Choroid plexus epithelial cell (primary cell): ENCODE measurements at places on chromosomes 3 and 15.

- no peak for DNase-seq
Measured at GRCh38 chr3:180246688-180247195, 210.0 kb upstream of the PEX5L start.

DNA sequence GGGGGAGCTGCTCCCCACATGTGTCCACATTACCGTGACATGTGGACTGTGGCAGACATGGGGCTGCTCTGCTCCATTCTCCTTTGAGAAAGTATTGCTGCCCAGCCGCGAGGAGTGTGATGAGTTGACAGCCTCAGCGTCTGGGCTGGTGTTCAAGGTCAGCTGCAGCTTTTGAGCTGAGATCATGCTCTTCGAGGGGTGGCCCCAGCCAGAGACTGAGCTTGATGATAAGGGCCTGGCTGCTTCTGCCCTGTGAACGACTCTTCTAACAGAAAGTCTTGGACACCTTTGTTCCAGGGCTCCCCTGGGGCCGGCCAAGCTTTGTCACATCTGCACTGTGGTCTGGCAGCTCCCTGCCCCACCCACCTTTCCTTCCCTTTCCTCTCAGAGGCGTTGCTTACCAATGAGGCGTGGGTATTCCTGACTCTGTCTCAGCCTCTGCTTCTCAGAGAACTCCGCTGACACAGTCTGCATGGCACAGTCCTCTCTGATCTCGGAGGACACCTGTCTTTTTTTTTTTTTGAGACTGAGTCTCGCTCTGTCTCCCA, 86.6 kb downstream of the CHRD start:
- DNase-seq = peak; percentile 29

DNA sequence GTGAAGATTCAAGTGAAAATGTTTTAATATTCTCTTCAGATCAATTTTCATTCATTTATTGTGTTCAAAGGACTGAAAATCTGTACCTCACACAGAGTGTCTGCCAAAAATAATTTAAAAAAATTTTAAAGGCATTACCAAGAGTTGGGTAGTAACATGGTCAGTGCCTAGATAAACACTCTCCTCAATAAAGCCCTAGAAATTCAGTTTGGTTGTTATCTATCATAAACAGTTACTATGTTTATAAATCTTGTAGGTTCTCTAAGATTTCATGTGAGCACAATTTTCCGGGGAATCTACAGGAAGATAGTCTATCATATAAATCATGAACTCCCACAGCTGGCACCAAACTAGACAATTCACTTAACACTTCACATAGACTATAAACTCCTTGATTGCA, 128.6 kb downstream of the GSK3B start:
- DNase-seq = no peak

- DNase-seq = peak; percentile 62
Measured at GRCh38 chr3:71579935-71580406, 3.6 kb downstream of the FOXP1 start.

DNA sequence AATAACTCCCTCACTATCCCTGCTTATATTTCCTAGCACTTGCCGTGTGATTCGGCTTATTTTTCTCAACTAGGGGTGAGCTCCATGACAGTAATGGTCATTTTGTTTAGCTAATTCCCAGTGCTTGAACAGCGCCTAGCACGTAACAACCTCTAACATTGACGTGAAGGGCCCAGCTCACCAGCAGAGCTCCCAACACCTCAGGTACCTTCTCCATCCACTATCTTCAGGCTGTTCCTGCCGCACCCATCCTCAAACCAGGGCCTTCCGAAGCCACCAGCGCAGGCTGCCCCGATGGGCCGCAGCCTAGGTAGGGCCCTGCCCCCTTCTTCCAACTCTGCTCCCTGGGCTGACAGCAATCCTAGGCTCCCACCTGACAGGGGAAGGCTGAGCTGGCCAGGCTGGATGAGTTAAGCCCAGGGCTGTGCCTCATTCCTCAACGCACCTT, 751 bp upstream of the RPS17 start:
- DNase-seq = peak; percentile 35

- no peak for DNase-seq
Measured at GRCh38 chr3:45059132-45059531, 33.0 kb downstream of the CLEC3B start.

DNA sequence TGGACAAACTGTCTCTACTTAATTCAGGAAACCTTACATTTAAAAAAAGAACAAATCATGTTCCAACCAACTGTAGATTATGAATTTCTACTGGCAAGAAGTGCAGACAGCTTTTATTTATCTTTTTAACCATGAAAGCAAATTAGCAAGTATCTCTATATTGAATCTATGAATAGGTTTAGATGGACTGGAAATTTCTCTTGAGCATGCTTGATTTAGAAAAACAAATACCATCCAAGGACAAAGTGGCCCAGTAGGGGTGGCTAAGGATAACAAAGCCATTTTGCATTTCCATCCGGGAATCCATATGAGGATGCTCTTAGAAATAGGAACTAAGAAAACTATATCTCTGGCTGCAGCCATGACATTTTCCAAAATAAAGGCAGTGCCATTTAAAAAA, 150.6 kb downstream of the KCNMB2 start:
- DNase-seq = no peak

- DNase-seq = peak; percentile 30
Measured at GRCh38 chr3:153219146-153219545, 57.1 kb downstream of the RAP2B start.

GRCh38 chr3:32841867-32842470, 24.2 kb downstream of the TRIM71 start:
- DNase-seq = peak; percentile 8

- DNase-seq = peak; percentile 71
Measured at GRCh38 chr3:172557515-172558220, 34.4 kb upstream of the TNFSF10 start.

DNA sequence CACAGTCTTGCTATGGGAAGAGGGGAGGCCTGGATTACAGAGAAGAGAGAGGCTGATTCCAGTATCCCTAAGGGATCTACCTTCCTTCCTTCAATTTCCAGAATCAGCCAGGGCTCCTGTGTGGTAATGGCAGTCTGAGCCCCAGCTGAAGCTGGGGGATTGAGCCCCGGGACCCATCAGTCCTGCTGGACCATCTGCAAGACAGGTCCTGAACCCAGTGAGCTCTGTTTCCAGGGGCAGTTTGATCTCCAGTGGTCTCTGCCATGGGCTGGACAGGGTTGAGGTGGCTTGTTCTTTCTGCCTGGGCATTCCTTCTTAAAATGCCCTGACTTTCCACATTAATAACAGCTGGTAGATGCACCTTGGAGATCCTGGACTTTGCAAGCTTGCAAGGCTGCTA, 685.2 kb downstream of the TBL1XR1 start:
- no peak for DNase-seq

GRCh38 chr3:9260305-9260704, 10.9 kb upstream of the SRGAP3 start:
- no peak for DNase-seq

- no peak for DNase-seq
Measured at GRCh38 chr3:15683253-15683652, 81.7 kb downstream of the BTD start.

GRCh38 chr3:187042346-187042745, 97.0 kb downstream of the RPL39L start:
- no peak for DNase-seq

- DNase-seq = no peak
Measured at GRCh38 chr3:8857720-8858367, 88.4 kb upstream of the OXTR start.

- DNase-seq = peak; percentile 71
Measured at GRCh38 chr3:126835472-126836219, 131.6 kb downstream of the CHCHD6 start.

- DNase-seq = peak; percentile 12
Measured at GRCh38 chr3:156902916-156903315, 76.8 kb downstream of the LEKR1 start.

- DNase-seq = peak; percentile 47
Measured at GRCh38 chr3:177602601-177603147, 405.4 kb upstream of the TBL1XR1 start.

DNA sequence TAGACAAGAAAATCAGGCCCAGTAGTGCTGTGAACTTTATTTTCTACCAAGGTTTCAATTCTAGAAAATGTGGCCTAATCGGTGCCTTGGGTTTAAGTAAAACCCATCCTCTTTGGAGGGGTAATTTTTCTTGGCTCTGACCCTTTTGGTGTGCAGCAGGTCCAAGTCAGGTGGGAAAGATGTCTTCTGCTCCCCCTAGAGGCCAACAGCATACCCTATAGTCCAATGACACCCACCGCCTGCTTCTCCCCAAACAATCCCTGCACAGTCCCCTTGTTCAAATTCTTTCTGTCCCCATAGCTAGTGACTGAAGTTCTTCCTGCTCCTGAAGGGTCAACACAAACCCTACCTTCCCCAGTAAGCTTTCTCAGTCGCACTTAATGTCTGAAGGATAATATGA, 261.8 kb upstream of the GOLGA6L4 start:
- DNase-seq = peak; percentile 36
